ENCODE measurements at places on chromosomes 7 and 10. TPM values are rescaled to one million over a fixed set of nuclear protein-coding genes. Genes with fewer than 3 reads are reported as not detected.

DNA sequence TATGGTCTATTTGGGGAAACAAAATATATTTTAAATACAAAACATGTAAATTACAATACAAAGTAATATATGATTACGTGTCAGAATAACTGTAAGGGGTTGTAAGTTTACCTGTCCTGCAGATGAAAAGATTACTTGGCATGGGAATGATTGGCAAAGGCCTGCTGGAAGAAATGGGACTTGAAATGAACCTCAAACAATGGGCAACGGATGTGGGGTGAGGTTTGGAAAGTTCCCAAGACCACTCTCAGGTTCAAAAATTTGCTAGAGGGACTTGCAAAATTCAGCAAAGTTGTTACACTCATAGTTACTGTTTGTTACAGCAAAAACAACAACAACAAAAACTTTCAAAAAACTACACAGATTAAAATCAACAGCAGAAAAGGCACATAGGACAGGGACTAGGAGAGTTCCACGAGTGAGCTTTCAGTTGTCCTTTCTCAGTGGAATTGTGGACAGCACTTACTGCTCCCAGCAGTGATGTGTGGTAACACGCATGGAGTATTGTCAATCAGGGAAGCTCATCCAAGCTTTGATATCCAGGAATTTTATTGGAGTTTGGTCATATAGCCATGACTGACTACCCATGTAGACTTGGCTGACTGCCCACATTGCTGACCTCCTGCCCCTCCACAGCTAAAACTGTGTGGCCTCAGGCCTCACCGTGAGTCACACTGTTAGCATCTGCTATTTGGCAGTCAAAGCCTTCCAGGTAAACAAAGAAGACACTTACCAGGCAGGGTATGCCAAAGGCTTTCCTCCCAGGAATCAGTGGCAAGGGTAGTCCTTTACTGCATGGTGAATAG is 43.8 kb downstream of the EXOC6 start:
- peak; percentile 75 for DNase-seq

DNA sequence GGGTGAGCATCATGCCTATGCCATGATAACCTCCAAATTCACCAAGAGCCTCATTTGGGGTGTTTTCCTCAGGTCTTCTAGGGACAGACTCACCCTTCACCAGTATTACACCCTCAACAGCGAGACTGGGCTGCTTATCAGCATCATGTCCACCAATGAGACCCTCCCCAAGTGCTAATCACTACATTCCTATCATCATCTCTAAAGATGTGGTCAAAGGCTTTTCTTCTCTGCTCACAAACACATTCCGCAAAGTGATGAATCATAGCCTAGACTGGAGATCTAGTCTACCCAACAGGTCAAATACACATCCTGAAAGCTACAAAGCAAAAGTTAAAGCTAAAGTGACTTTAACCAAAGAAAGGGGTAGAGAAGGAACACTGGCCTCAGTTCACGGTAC is 75.3 kb upstream of the C7orf33 start:
- DNase-seq, result no peak

DNA sequence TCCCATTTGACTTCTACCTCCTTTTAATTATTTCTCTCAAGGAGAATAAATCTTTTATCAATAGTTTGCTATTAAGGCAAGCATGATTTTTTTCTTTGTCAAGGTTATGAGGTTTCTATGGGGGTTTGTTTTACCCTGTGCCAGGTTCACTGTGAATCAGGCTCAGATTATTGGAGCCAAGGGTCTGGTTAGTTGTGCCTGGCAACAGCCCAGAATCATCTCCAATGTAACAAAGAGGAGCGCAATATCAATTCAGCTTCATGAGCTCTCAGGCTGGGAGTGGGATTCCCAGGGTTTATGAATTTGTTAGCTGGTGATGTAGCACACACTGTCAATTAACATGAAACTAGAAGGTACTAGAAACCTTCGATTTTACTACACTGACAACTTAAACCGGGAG is 73.2 kb downstream of the AASS start:
- DNase-seq, result no peak

- no peak for DNase-seq
Observed at GRCh38 chr10:102227050-102227449, 951 bp downstream of the ELOVL3 start.

DNA sequence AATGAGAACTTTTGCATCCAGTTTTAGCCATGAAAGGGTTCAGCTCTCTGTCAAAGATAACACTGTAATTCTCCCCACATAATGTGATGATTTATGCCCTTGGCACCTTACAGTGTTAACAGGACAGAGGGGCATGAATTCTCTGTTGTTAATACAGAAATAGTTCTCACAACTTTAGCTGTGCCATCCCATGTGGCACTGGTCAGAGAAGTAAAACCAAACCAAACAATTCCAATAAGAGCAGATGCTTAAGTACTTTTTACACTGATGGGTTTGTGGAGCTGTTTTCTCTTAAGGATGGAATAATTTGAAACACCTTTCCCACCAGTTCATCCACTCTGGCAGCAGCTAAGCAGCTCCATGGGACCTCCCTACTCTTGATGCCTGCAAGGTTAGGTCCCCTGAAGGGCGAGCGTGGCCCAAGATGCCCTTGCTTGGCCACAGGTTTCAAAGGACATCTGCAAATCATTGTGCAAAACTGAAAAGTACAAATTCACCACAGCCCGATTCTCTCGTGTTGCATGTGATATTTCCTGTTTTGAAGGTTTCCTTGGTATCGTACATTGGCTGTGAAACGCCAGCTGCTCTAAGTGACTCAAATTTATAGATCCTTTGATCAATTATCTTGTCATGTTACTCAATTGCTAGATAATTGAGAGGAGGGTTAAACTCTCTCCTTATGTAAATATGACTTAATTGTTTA is 82.5 kb upstream of the CREB5 start:
- no peak for DNase-seq

DNA sequence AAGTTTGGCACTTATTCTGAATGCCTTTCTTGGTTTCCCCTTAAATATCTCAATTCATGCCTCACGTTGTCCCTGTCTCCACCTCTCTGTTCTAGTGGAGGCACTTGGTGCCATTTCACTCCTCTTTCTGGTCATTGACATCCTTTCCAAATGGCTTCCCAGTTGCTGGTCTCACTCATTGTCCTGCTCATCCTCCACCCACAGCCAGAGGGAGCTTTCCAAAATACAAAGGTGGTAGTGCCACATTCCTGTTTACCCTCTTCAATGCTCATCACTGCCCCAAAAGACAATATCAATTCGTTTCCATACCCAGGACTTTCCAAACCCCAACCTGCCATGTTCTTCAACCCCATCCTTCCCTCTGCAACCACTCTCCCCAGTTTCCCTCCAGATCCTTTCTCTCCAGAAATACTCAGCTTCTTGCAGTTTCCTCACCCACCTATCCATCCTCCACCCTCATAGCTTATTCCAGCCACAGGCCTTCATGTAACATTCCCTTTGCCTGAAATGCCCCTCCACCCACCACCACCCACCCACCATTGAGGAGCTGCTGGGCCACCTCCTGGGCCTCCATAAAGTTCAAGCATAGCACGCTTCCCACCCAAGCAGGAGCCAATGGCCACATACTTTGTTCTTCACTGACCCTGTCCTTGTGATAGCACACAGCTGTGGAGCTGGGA is 63.1 kb upstream of the ADRB1 start:
- no peak for DNase-seq

GRCh38 chr7:32179567-32179966 is 109.4 kb upstream of the PDE1C start:
- DNase-seq, result no peak

- no peak for DNase-seq
Observed at GRCh38 chr7:36806891-36807290, 82.6 kb upstream of the AOAH start.

DNA sequence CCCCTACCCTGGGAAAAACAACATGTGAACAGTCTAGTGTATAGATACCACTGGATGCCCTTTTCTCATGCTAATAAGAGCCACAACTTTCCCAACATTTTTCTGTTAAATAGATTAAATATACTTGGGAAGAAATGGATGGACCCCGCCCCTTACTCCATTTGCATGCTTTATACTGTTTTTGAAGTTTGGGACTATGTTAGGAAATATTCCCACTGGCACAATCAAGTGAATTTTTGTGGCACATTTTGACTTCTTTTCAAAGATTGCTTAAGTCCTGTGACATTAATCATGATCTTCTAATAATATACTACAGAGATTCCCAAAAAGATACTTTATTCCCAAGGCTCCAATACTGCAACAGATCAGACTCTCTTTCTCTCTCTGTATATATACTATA is 216.6 kb downstream of the TWIST1 start:
- DNase-seq, result no peak

- no peak for DNase-seq
Observed at GRCh38 chr10:7438196-7438986, 27.6 kb upstream of the SFMBT2 start.

Gene JAZF1
- total RNA-seq, result 4.9 TPM

Gene LIPN
- not detected for total RNA-seq

Gene HTR5A
- not detected for total RNA-seq

Gene LEP
- total RNA-seq, result 0.22 TPM

Gene ASZ1
- total RNA-seq, result not detected

Data from mucosa of descending colon (tissue), 3 donors.